ENCODE measurements at places on chromosomes 3 and 15.

DNA sequence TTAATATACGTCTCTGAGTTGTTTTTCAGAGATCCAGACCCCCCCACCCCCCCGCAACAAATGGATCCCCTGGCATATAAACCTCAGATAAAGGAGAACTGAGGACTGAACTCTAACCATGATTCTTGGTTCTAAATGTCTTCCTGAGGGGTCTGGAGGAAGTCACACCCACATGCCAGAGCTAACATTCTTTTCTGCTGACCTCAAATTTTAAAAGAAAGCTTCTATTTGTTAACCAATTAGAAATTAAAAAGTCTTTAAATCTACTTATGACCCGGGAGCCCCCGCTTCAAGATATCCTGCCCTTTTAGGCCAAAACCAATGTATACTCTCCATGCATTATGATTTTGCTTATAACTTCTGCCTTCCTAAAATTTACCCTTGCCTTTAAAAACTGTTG lies 188.3 kb downstream of the ECT2 start:
- no peak for DNase-seq

DNA sequence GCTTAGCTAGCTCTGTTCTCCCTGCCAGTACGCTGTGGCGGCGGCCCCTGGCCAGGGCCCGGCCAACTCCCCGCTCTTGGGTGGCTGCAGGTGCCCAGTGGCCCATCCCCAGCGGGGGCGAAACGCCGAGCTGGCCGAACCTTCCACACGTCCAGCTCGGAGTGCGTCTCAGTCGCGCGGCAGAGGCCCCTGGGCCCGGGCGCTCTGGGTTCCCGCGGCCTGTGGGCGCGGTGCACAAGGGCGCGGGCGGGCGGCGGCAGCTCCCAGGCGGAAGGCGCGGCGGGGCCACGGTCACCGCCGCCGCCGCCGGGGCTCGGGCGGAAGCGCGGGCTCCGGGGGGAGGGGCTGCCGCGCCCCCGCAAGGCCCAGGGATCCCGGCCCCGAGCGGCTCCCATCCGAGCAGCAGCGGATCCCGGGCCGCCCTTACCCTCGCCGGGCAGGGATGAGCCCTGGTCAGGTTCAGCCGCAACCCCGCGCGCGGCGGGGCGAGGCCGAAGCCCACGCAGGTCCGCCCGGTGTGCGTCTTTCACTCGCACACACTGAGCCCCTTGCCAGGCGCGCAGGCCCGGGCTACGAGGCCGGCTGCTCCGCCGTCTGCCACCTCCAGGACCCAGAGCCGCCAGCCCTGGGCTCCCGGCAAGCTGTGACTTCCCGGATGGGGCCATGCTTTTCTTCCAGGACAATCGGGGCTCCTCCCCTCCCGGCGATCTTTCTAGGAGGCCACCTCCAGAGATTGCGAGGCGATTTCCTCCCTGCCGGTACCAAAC lies 54.2 kb downstream of the CCDC54 start:
- DNase-seq = no peak

- DNase-seq = no peak
These were observed 213.8 kb downstream of the RPLP1 start for GRCh38 chr15:69666441-69666882.

GRCh38 chr3:122257644-122258364 lies 67.2 kb upstream of the CSTA start:
- DNase-seq = no peak

DNA sequence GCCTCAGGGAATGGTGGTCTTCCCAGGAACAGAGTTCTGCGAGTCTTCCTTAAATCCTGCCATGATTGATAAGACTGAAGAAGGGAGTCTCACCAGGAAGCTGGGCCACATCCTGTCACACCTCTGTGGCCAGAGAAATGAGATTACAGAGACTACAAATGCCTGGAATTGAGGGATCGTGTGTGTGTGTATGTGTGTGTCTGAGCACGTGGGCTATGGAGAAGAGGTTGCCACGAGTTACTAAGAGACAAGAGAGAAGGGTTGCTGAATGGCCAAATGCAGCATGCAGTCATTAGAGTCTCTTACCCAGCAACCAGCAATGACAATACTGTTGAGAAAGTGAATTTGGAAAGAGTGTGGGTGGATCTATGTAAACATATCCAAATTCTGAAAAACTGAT lies 443.1 kb downstream of the MFSD1 start:
- no peak for DNase-seq

- DNase-seq = no peak
These were observed 1.3 kb downstream of the BNIP2 start for GRCh38 chr15:59687836-59688235.

GRCh38 chr15:30872341-30872748 lies 31.4 kb upstream of the FAN1 start:
- no peak for DNase-seq

- DNase-seq = no peak
These were observed 1.2 kb upstream of the SHC4 start for GRCh38 chr15:48964898-48965297.

- no peak for DNase-seq
These were observed 247.3 kb upstream of the KCNH8 start for GRCh38 chr3:18900994-18901393.

- no peak for DNase-seq
These were observed 18.1 kb upstream of the TRAT1 start for GRCh38 chr3:108804437-108804836.

- no peak for DNase-seq
These were observed 21.0 kb downstream of the SEMA5B start for GRCh38 chr3:123006609-123007008.

DNA sequence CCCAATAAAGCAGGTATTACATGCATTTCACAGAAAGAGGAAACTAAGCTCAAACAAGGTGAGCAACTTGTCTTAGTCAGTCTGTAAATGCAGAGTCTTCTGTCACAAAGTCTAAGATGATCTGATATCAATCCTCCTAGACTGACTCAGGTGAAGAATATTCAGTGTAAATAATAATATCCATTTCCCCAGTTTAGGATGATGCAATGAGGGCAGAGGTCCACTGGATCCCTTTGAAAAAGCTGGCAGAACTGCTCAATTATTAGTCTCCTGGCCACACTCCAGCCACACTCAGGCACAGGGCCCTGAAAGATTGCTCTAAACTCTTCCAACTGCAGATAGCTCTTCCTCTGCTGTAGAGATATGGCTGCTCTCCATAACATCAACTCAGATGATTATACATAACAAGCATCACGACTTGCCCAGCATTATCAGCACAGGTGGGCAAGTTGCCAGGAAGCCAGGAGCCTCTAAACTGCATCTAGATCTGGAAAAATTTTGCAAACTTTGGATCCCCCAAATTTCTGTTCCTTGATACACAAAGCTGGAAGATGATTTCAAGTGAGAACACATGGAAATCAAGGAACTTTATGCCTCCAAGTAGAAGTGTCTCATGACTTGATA lies 129.8 kb upstream of the CPNE4 start:
- DNase-seq = no peak

GRCh38 chr3:61008153-61008997 lies 242.9 kb downstream of the FHIT start:
- no peak for DNase-seq

- DNase-seq = no peak
These were observed 35.9 kb downstream of the KY start for GRCh38 chr3:134614955-134615354.

- DNase-seq = no peak
These were observed 125.0 kb upstream of the LIPC start for GRCh38 chr15:58306591-58307312.

- DNase-seq = no peak
These were observed 891 bp upstream of the NR1D2 start for GRCh38 chr3:23944007-23944783.

DNA sequence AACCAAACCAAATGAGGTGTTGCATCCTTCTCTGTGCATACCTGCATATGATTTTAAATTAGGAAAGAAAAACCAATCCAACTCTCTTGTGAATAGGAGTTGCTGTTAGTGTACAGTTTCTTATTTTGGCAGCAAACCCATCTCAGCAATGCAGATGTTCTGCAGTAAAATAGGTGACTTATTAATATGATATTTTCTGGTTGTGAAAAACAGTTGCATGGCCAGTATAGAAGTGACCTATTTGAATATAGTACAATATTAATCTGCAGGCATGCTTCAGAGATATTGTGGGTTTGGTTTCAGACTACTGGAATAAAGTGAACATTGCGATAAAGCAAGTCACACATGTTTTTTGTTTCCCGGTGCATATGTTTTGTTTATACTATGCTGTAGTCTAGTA lies 42.2 kb downstream of the AKAP13 start:
- DNase-seq = no peak

DNA sequence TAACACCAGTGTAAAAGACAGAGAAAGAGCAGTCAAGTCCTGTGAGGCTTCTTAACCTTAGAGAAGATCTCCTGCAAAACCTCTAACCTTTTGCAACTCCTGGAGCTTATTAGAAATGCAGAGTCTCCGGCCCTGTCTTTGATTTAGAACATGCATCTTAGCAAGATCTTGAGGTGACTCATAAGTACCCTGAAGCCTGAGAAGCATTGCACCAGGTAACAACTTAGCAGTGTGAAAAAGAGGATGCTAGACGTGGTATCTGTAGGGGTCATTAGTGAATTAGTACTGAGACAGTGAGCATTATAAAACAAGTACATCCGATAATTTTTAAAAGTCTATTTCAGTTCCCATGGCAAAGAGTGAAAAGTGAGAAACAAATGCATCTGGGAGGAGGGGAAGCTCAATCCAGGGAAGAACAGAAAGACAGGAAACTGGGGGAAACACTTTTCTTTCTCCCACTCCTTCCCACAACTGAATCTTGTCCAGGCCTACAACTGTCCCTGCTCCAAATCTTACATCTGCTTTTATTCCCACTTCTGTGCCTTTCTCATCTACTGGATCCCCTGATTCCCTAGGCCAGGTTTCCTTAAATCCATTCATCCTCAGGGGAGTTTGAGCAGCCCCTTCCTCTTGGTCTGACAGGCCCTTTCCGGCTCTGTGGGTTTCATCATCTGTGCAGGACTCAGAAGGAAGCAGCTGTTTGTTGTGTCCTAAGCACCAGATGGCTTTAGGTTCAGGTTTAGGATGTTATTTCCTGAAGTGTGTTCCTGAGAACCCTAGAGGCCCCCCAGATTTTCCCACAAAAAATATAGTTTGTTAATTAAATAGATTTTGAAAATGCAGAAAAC lies 128.1 kb upstream of the IL12A start:
- DNase-seq = no peak

- no peak for DNase-seq
These were observed 61.1 kb downstream of the MLH1 start for GRCh38 chr3:37054370-37054769.

GRCh38 chr3:188649521-188649920 lies 495.6 kb downstream of the LPP start:
- no peak for DNase-seq

GRCh38 chr3:41716471-41716870 lies 245.4 kb downstream of the ULK4 start:
- DNase-seq = no peak

DNA sequence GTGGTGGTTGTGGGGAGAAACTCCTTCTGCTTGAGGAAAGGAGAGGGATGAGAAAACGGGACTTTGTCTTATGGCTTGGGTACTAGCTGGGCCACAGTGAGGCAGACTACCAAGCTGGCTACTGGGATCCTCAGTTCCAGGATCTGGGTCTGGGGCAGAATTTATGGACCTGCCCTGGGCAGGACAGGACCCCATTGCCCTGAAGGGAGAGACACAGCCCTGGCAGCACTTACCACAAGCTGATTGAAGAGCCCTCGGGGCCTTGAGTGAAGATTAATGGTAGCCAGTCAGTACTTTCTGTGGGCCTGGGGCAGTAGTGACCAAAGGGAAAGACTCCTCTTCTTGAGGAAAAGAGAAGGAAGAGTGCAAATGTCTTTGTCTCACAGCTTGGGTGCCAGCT lies 799.7 kb downstream of the SI start:
- DNase-seq = no peak

DNA sequence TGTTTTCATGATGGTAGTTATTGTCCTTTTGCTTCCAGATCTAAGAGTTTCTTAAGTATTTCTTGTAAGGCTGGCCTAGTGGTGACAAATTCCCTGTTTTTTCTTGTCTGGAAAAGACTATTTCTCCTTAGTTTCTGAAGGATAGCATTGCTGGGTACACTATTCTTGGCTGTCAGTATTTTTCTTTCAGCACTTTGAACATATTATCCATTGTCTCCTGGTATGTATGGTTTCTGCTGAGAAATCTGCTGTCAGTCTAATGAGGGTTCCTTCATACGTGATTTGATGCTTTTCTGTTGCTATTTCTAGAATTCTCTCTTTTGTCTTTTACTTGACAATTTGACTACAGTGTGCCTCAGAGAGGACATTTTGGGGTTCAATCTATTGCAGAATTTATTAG lies 134.3 kb downstream of the CGGBP1 start:
- DNase-seq = no peak

GRCh38 chr3:39288300-39288808 lies 8.5 kb upstream of the CX3CR1 start:
- DNase-seq = no peak

GRCh38 chr3:69368129-69368741 lies 17.7 kb downstream of the FRMD4B start:
- no peak for DNase-seq

- DNase-seq = no peak
These were observed 26.0 kb upstream of the RPL29 start for GRCh38 chr3:52021489-52022268.
